T-helper 17 cell (primary cell): ENCODE measurements at places on chromosomes 1 and 21. TPM values are rescaled to one million over a fixed set of nuclear protein-coding genes. Genes with fewer than 3 reads are reported as not detected.

The SPRR5 gene
- not detected for total RNA-seq

The CSMD2 gene
- total RNA-seq = not detected

The LDLRAD1 gene
- not detected for total RNA-seq

The CLEC20A gene
- total RNA-seq = not detected

The SLAMF7 gene
- total RNA-seq = 3.9 TPM

The SDC3 gene
- 0.34 TPM for total RNA-seq

The RIPPLY3 gene
- not detected for total RNA-seq

The CELA2A gene
- not detected for total RNA-seq

The CDC20 gene
- 0.65 TPM for total RNA-seq

The ATP1A2 gene
- not detected for total RNA-seq

The SPRR1A gene
- total RNA-seq = not detected

The PODN gene
- not detected for total RNA-seq

The SELE gene
- not detected for total RNA-seq

The PPP1R12B gene
- total RNA-seq = 28.6 TPM

The LCE1C gene
- total RNA-seq = not detected

The CD84 gene
- 66.2 TPM for total RNA-seq

The SYT14 gene
- not detected for total RNA-seq

The TSTD1 gene
- 45.5 TPM for total RNA-seq

The CSF1 gene
- total RNA-seq = 15.4 TPM

The MX2 gene
- 97.2 TPM for total RNA-seq

The GRHL3 gene
- total RNA-seq = not detected

The TEX50 gene
- not detected for total RNA-seq

The HPCA gene
- not detected for total RNA-seq

The SLAMF9 gene
- total RNA-seq = not detected

The AMPD1 gene
- total RNA-seq = not detected

The VASH2 gene
- total RNA-seq = 0.07 TPM

The OR2G6 gene
- not detected for total RNA-seq

The UTS2 gene
- total RNA-seq = 2.2 TPM

The TTC34 gene
- 1.1 TPM for total RNA-seq

The FNDC5 gene
- total RNA-seq = not detected

The CLSTN1 gene
- 91.5 TPM for total RNA-seq

The KCND3 gene
- total RNA-seq = 0.12 TPM

The RHD gene
- total RNA-seq = 0.20 TPM
